Non-pigmented ciliary epithelial cell (primary cell): ENCODE measurements at places on chromosomes 2 and 18.

GRCh38 chr2:222713002-222713401 lies 41.5 kb downstream of the MOGAT1 start:
- DNase-seq, result no peak

DNA sequence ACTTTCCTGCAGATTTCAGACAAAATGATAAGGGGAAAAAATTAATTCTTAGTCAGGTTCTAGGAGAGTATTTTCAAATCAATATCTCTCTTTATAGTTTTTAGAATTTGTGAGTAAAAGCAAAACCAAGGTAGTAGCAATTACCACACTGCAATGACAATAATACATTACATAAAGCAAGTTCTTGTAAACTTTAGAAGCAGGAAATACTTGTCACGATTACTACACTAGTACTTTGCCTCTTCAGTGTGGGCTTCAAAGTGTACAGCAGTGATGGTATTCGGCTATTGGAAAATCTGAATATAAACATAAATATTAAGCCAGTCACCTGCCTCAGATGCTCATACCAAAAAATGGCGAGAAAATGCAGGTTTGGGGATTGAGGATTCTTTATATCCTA lies 81.0 kb downstream of the ALPK2 start:
- DNase-seq, result no peak

- DNase-seq, result no peak
Observed at GRCh38 chr2:159075727-159076126, 107.3 kb downstream of the TANC1 start.

DNA sequence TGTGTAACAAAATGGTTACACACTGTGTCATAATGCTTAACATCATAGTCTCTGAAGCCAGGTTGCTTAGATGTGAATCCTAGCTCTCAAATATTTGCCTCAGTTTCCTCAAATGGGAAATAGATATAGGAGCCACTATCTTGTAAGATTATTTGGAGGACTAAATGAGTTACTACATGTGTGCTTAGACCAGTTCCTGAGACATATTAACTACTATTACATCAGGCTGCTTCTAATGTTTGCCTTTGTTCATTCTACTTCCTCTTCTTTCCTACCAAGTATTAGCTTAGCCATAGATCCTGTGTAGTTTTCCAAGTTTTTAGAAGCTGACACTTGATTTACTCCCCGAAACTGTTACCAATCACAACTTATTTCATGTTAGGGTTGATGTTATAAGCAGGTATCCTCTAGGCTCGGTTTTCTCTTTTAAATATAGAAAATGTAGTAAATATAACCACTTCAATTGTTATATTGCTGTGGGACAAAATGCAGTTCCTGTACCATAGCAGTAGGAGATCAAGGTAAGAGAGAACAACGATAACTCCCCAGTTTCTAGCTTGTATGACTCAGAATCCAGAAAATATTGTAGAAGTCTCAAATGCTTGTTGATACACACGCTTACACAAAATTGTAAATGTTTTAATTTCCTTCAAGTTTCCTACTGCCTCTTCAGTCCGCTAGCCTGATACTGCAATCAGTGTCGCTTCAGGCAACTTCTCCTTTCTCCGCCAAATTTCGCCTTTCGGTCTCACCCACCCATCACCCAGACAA lies 751 bp upstream of the DNAJC10 start:
- no peak for DNase-seq

DNA sequence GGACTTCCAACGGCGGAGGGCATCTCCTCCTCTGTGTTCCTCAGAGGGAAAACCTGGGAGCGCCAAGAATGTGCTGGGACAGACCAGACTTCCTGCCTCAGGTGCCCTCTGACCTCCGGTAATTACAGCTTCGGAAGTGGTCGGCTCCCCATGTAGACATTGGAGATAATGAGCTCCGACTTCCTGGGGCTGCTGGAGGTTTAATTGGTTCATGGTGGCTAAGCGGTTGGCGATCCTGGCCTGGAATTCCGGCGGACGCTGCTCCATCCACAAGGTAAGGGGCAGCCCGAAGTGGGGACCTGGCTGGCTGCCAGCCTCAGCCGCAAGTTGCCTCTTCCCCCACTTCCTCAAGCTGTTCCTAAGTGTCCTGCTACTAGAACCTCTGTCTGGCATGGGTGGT lies 83.2 kb upstream of the EPC2 start:
- no peak for DNase-seq

- DNase-seq, result no peak
Observed at GRCh38 chr2:157439824-157440186, 4.1 kb downstream of the CYTIP start.

DNA sequence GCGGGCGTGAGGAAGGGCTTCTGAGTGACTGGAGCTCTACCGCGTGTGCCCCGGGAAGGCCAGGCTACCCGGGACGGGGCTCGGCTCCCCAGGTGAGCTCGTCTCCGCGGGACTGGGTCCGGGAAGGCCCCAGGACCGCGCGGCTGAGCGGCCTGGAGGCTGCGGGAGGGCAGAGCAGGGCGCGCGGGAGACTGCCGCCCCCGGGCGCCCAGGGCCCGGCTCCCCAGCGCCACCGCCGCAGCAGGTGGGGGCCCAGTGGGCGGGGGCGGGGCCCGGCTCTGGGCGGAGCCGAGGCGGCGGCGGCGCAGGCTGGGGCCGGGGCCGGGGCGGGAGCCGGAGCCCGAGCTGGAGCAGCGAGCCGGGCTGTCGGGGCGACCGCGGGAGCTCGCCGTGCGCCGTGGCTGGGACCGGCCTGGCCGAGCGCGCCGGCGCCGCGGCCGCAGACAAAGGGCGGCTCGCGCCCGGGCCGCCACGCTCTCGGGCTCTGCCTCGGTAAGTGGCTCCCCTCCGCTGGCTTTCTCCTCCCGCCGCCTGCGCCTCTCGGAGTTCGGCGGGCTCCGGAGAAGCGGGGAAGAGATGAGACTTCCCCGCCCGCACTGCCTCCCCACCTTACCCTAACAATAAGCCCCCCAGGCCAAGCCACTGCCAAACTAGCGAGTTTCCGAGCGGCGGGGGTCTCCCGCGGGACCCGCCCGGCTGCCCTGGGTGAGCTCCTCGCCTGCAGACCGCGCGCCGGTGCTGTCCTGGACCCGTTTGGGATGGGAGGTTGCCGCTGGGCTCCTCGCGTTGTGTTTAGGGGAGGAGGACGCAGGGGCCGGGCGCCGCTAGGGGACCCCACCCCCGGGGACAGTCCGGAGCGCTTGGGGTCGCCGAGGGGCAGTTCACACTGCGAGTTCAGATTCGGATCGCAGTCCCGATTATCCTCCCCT lies at the start of gene MAPK4:
Gene MAPK4 (plus strand): TSS at position 336 of the 929 bp plus-strand sequence. CDS start 103,872 bp downstream, outside the sequence.
- no peak for DNase-seq

GRCh38 chr18:47519277-47519676 lies 267.8 kb upstream of the SKOR2 start:
- no peak for DNase-seq

DNA sequence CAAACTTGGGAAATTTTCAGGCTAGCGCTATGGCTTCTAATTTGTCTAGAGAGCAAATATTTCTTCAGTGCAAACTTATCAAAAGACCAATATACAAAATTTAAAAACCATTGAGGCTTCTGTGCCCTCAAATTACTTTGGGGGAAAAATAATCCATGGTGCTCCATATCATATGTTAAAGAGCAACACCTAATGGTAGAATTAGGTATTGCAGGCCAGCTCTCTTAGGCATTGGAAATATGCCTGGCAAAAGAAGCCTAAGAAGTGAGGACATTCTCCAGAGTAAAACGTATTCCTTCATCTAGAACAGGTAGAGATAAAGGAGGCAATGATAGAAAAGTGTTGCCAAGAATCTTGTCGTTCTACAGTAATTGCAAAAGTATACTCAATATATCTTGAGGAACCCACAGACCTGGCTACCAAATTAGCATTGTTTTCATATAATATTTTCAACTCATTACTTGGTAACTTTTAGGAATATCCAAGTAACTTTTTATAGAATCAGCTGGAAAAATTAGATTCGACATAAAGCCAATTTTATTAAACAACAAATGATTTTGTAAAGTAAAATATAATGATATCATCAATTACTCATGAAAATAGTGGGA lies 401.1 kb downstream of the BCL11A start:
- DNase-seq, result no peak

DNA sequence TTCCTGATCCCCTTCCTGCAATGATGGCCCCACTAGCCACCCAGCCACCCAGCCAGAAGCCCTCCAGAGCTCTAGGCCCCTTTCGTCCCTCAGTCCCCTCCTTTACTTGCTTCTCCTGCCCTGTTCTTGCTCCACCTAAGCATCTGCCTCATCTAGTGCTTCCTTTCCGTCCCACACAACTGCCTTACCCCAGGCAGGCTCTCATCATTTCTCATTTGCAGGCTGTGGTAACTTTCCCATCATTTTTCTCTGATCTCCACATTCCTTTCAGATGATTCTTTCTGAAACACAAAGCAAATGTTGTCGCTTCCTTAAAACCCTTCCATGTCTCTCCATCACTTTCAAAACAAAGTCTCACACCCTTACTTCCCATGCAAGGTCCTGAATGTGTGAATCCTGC lies 459.8 kb downstream of the METTL4 start:
- DNase-seq, result peak; percentile 47

DNA sequence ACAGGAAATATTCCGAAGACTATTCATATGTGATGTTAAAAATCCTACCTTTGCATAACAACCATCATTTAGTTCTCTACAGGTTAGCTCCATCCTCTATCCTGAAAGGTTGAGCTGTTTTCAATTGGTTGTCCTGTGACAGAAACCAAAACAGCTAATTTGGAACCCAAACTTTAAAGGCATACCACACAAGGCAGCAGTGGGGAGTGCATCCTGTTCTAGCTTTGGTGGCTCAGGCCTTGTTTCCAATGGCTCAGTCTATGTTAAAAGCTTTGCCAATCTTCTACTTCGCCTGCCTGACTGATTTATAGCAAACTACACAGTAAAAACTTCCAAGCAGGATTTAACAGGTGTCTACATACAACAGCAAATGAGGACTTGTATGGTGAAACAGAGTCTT lies 3.2 kb downstream of the CD226 start:
- DNase-seq, result no peak

GRCh38 chr2:222465746-222466145 lies 41.4 kb downstream of the SGPP2 start:
- no peak for DNase-seq

- DNase-seq, result no peak
Observed at GRCh38 chr2:86832334-86833096, 29.2 kb downstream of the CD8B start.

- DNase-seq, result no peak
Observed at GRCh38 chr2:187916799-187917198, 362.6 kb upstream of the TFPI start.
